ENCODE measurements at places on chromosomes 6 and 20.

GRCh38 chr20:48454671-48455490 is 372.9 kb downstream of the PREX1 start:
- DNase-seq: peak; percentile 69

DNA sequence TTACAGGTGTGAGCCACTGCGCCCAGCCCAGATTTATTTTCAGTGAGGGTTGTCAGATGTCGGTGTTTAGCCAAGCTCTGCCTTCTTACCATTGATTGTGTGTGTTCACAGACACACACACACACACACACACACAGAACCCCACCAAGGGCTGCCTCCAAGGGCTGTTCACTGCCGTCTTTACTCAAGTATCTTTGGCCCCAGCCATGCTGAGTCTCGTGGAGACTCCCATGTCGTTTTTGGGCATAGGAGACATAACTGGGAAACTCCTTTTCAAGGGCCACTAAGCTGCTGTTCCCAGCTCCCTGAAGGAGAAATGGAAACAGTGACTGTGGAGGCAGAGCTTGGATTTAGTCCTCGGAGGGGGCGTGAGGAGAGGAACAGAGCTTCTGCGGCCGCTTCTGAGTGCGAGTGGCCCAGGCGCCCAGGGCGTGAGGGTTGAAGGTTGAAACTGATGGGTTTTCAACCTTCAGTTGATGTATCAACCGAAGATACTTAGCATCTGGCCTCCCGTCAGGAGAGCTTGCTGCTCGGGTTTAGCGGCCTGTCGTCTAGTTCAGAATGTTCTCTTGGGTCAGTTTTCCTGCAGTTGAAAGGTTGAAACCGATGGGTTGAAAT is 243.6 kb downstream of the TTLL2 start:
- DNase-seq: no peak

GRCh38 chr6:2175825-2176224 is 69.6 kb downstream of the GMDS start:
- no peak for DNase-seq

- DNase-seq: no peak
Observed at GRCh38 chr6:126530775-126531174, 190.9 kb downstream of the CENPW start.

DNA sequence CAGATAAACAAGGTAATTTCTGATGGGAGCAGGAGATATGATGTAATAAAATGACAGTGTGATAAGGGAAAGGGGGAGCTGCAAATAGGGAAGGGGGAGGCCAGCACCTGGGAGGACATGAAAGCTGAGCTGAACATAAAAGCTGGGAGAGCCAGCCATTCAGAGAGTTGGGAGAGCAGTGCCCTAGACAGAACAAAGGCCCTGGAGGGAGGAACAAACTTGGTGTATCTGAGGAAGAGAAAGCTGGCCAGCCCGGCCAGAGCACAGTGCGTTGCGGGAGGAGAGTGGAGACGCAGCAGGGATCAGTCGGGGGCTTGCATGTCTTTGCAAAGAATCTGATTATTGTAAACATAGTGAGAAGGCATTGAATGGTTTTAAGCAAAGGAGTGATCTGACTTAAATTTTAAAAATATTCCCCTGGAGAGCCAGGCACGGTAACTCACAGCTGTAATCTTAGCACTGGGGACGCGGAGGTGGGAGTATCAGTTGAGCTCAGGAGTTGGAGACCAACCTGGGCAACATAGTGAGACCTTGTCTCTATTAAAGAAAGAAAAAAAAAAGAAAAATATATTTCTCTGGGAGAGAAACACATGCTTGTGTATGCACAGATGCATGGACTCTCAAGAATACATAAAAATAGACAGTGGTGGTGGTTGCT is 318.2 kb downstream of the ZFAND3 start:
- no peak for DNase-seq
